Fibroblast of skin of scalp (primary cell): ENCODE measurements at places on chromosomes 1 and 21.

DNA sequence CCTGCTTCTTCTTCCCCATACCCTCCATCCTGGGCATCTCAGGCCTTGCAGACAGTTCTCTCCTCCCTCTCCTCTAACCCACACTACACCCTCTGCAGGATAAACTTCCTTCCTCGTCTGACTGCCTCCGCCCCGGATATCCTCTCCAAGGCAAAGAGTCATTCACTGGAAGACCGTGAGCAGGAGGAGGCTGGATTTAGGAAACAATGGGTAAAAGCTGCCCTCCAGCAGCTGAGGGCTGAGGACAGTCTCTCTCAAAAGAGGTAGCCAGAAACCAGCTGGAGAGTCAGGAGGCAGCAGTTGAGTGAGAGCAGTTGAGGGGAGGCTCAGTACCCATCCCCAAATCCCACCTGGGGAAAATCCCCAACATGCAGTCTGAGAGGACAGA is 1.4 kb downstream of the CSRP1 start:
- peak; percentile 74 for DNase-seq

DNA sequence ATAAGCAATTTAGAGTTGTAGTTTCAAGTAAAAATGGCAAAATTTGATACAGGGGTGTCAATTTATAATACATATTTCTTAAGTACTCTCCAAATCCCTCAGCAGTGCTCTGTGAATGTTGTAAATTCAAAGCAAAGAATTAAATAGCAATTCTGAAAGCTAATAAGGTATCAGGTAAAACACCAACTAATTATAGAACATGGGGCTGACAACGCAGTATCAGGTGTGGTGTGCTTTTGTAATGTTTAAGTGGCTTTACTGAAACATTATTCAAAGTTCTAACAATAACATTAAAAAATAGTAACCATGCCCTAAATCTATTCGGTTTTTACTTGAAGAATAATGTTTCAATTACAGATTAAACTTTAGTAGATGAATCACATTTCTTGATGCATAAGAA is 1271.2 kb upstream of the ADGRL2 start:
- no peak for DNase-seq

DNA sequence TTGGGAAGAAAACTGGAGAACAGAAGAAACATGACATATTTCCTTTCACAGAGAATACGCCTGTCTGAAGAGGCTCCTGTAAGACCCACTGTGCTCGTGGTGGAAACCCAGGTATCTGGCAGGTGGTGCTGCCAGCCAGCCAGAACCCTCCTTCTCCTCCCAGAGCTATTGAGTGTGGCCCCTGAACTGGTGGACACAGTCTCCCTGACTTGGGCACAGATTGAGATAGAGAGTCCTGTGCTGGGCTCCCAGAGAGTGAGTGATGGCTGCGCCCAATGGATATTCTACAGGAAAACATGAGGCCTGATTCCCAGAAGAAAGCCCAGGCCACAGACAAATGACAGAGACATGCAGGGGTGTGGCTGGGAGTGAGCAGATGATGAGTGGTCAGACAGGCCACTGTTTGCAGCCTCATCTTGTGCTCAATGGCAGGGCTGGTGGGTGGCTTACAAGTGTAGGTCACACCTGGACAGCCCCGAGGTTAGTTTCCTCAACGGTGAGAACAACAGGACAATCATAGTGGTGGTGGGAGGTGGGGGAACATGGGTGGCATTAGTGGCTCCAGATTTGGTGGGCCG is 127.9 kb downstream of the PTPRU start:
- DNase-seq = no peak

- DNase-seq = no peak
Observed at GRCh38 chr1:23099171-23099536, 69.5 kb downstream of the LUZP1 start.

- no peak for DNase-seq
Observed at GRCh38 chr21:38054334-38054733, 138.1 kb upstream of the KCNJ6 start.

DNA sequence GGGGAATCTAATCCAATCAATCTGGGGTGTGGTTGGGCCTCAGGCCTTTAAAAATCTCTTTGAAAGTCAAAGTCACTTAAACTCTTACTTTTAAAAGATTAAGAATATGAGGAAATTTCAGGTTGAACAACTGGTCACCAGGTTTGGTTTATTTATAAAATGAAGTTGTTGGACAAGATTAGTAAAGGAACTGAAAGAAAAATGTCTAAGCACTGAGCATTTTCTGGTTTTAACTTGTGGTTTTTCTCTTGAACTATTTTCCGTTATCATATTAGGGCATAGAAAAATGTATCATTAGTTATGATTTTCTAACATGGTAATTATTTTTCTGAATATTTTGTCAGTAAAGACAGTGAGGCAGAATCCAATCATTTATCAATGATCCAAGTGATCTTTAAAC is 49.6 kb downstream of the RGS2 start:
- DNase-seq = no peak

- no peak for DNase-seq
Observed at GRCh38 chr1:13487143-13487868, 26.5 kb downstream of the LRRC38 start.

- DNase-seq = no peak
Observed at GRCh38 chr1:228891272-228892034, 156.2 kb downstream of the RHOU start.

- DNase-seq = no peak
Observed at GRCh38 chr1:156670791-156671190, 6.4 kb downstream of the NES start.

DNA sequence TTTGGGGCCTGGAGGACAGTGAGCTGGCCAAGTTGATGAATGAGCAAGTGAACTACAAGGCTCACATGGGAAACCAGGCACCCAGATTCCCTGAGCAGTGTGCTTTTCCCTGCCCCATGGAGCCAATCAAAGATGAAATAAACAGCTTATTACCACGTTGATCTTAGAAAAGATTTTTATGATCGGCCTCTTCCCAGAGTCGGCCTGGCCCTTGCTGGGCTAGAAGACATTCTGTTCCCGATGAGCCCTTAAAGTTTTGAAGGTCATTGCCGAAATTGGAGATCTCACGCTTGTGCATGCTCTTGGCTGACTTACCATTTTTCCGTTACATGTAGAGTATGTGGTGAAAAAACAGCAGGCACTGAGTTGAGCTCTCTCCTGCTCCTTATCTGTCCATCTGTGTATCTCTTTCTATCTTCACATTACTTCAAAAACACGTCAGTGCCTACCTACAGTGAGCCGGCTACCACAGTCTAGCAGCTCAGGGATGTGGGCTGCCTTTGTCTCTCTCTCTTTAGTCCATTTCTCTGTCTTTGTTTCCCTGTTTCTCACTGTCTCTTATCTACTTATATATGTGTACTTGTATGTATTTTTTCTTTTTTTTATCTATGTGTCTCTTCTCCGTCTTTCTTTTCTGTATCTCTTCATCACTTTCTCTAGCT is 248.8 kb upstream of the USP24 start:
- DNase-seq = no peak

GRCh38 chr21:42179316-42179715 is 39.6 kb upstream of the ABCG1 start:
- no peak for DNase-seq

GRCh38 chr1:33050221-33051076 is 13.8 kb upstream of the AK2 start:
- peak; percentile 91 for DNase-seq

DNA sequence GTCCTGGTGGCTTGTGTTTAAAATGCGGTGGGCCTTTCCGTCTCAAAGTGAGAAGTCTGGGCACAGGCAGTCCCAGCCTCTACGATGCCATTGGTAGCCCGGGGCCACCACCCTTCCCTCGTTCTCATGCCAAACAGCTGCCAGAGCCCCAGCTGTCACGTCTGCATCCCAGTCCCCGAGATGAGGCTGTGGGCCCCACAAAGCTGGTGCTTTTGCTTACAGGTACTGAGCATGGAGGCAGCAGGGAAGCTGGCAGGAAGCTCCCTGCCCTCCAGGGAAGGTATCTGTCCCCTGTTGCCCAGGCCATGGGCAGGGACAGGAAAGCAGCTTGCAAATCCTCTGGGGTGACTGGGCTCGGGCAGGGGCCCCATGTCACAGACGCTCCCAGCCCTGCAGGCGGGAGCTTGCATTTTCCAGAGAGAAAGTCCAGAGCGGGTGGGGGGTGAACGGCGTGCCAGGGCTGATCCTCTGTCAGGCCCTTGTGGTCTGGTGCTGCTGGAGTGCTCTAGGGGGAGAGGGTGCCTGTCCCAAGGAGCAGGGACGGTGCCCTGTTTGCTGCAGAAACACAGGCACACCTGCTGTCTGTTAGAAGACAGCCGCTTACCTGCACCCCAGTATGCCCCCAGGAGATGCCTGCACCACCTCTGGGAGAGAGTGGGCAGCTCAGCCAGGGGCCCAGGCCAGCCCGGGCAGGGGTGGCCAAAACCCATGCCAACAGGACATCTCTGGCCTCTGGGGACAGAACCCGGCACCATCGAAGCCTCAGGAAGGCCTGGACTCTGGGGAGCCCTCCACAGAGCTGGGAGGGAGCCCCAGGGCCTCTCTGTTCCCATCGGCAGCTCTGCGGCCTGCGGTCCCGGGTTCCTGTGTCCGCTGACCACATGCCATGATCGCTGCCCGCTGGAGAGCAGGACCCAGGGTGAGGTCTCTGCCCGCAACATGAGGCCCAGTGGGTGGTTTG is 45.9 kb downstream of the SLX9 start:
- DNase-seq = no peak

DNA sequence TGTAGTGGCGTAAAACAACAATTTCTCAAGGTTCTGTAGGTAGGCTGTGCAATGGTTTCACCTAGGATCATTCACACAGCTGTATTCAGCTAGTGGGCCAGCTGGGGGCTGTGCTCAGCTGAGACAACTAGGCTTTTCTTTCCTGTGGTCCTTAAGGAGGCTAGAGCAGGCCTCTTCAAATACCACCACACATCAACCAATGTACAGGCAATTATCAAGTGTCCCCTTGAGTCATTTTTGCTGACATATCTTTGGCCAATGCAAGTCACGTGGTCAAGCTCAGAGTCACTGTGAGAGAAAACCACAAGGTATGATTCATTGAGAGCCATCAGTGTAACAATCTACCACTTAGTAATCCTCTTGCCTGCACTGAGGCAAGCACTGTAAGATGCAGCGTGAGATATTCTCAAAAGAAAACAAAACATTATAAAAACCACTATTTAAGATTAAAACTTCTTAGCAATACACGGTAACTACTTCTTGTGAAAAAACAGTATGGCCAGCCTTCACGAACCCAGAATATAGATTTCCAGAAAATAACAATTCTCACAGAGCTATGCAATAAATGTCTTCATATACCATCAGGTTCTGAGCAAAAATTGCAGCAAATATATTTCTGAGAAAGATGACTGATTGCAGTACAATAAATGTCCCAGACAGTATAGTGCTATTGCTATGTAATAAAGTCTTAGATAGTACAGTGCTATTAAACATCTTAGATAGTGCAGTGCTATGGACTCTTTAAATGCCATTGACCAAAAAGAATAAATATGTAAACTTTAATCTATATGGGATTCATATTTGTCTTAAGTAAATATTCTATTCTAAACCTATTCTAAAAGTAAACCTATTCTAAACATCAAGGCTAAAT is 55.3 kb downstream of the NME7 start:
- peak; percentile 95 for DNase-seq

DNA sequence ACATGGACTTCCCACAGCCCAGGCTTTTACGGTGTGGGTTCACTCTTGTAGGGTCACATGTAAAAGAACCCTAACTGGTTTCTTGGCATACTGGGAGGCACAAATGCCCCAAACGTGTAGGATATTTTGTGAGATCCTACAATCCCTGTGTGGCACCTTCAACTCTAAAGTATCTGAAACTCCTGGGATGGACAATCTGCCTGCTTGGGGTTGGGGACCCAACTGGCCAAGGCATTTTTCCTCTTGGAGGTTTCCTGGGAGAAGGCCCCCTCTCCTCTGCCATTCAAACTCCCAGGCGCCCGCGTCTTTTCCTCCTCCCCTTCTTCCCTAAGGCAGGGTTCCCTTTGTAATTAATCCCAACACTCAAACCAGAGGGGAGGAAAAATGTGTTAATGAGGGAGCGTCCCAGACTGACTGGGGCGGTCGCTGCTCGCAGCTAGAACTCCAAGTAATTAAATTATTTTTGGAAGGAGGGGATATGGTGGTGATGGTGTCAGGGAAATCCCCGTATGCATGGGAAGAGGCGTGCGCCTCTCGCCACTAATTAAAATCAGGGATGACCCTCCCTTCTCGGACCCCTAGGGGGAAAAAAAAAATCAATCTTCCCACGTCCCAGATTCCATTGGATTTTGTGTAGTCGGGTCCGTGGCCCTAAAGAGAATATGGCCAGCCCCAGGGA is 681 bp upstream of the VANGL2 start:
- peak; percentile 50 for DNase-seq

GRCh38 chr1:198168227-198168626 is 11.4 kb downstream of the NEK7 start:
- DNase-seq = peak; percentile 93

DNA sequence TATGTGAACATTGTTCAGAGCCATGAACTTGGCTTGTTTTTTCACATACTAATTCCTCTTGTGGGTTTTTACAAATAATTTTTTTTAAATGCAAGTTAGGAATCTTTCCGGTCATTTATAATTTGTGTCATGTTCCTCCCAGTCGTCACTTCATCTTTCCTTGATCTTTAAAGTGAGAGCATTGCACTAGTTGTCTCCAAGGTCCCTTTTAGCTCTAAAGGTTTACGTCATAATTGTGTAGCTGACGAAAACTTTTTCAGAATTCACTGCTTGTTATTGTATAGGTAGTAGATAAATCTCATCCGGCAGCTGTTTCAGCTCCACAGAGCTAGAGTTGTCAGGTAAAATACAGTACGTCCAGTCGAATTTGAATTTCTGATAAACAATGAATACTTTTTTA is 33.6 kb downstream of the SOAT1 start:
- DNase-seq = no peak

- no peak for DNase-seq
Observed at GRCh38 chr1:171137580-171137979, 46.9 kb downstream of the FMO3 start.

- no peak for DNase-seq
Observed at GRCh38 chr1:101452825-101453224, 216.0 kb downstream of the S1PR1 start.

DNA sequence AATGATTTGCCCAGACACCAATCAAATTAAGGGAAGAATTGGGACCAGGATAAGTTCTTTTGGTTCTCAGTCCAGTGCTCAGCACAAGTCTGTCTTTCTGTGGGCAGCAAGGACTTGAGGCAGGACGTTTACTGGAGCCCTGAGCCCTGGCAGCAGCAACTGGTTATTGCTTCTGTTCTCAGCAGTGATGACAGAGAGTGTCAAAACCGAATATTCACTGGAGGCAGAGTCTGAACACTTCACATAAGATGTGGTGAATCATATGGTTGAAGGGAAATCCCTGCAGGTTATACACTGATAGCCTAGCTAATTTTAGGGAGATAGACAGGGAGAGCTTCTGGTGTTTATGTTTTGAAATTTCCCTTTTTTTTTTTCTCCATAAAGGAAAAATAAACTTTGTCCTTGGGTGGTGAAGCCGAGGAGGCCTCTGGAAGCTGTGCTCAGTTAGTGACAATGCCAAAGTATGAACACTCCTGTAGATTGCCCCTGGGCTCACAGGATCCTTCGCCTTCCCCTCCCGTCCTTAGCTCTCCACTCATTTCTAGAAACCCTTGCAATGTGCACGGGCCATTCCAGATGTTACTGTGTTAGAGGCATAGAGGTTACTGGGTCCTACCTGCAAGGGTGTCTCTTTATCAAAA is 26.3 kb upstream of the TSPAN2 start:
- DNase-seq = no peak
